ENCODE measurements at places on chromosomes 11 and 22.

DNA sequence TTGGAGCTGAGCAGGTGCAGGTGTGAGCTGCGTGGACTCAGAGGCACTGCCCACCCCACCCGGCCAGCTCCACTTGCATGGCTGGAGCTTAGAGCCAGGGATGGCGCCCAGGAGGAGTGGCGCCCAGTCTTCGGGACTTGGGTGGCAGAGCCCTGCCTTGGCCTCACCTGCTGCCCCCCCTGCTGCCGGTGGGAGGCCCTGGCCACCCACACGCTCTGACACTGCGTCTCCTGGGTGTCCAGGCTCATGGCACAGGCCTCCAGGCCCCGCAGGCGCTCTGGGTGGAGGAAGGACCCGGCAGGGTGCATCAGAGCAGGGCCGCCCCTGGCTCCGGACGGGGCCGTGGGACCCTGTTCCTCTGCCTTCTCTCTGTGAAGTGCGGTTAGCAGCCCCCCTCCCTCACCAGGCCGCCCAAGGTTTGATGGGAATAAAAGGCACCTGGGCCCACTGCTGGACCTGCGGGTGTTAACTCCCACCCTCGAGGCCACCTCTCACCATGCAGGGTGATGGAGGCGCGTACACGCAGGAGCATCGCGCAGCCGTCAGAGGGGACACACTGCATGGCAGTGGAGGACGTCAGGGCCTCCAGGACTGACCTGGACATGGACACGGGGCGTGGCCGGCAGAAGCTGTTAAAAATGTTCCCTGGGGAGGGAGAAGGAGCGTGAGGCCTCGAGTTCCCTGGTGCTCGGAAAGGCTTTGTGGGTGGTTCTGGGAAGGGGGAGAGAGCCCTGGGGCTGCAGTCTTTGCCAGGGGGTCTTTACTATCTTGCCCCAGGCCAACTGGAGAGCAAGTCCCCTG lies 11.8 kb downstream of the IL17REL start:
- DNase-seq: no peak

- peak; percentile 4 for DNase-seq
Observed at GRCh38 chr11:108592591-108593213, 866 bp downstream of the EXPH5 start.

DNA sequence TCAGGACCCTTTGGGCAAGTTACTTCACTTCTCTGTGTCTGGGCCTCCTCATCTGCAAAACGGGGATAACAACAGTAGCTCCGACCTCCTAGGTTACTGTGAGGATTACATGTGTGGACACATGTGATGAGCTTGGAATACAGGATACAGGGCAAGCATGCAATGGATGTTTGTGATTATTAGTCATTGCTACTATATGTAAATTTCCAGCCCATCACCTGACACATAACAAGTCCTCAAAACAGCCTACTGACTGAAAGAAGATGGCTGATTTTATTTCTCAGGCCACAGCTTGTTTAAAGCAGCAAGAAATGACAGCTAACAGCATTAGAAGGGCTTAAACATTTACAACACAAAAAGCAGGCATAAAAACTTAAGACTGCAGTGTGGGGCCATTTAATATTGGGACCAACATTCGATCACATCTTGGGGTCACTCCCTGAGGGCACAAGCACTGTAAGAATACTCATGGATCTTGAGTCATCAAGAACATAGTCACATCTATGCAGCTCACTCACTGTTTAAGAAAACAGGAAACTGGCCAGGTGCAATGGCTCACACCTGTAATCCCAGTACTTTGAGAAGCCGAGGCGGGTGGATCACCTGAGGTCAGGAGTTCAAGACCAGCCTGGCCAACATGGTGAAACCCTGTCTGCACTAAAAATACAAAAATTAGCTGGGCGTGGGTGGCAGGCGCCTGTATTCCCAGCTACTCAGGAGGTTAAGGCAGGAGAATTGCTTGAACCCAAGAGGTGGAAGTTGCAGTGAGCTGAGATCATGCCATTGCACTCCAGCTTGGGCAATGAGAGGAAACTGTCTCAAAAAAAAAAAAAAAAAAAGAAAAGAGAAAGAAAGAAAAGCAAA lies 49.5 kb downstream of the ABTB2 start:
- no peak for DNase-seq

DNA sequence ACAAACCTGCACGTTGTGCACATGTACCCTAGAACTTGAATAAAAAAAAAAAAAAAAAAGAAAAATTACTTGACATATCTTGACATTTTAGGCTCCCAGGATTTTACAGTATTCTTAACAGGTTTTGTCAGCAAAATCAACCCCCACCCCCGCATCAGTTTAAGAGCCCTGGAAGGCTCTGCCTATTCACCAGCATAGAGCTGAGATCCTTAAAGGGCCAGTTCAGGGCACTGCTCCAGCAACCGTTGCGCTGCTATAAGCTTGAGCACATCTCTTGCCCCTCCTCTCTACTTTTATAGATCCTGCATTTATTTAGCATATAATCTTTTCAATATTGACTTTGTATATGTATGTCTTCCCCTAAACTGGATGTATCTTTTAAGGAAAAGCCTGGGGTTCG lies 697 bp upstream of the PAFAH1B2 start:
- DNase-seq: no peak

DNA sequence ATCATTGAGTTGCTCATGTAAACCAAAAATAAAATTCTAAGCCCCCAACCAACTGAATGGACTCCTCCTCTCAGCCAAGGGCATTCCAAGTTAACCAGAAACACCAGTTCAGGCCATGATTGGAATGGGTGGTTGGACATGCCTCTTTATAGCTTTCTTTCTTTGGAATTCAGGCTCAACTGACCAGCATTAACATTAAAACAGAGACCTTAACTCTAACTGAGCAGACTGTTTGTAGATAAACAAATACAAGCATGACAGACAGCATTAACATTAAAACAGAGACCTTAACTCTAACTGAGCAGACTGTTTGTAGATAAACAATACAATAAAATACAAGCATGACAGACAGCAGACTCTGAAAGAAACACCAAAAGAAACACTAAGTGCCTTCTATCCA lies 278.2 kb downstream of the DLG2 start:
- DNase-seq: no peak
